ENCODE measurements at places on chromosomes 12 and 14.

DNA sequence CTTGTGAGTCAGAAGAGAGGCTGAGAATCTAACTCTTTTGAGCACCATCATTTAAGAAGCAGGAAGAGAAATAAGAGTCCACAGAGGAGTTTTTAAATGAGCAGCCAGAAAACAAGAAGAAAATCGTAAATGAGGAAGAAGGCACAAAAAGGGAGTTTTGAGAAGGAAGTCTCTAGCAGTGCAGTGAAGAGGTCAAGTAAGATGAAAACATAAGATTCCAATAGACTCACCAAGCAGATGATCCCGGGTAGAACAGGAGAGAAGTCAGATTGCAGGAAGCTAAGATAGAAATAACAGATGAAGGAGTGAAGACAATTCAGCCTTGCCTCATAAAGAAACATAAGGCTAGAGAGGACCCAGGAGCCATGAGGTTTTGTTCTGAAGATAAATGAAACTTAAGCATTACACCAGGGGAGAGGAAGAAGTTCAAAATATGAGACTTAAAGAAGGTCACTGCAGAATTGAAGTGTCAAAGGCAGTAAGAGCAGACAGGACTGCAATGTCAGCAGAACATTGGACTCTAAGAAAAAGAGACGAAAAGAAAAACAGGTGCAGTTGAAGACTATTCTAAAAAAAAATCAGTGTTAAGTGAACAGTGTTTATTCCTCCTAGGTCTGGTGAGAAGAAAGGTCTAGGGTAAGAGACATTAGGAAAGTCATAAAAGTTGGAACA is 229.0 kb downstream of the SEC23A start:
- peak; percentile 11 for DNase-seq

DNA sequence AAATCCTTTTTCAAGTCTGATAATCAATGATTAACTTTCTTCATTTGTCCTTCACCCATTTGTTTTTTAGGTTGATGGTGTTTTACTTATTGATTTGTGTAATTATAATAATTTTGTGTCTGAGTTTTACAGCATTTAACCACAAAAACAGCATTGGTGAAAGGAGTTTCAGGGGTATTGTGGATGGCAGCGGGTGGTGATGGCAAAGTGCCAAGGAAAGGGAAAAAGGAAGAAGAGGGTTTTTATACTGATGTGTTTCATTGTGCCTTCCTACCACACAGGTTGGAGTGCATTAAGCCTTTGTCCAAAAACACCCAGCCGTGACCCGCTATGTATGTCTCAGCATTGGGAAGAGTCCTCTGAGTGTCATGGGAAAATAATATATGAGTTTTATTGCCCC is 150.3 kb downstream of the DAD1 start:
- DNase-seq: peak; percentile 29

- DNase-seq: no peak
These were observed 103.2 kb upstream of the EVL start for GRCh38 chr14:99961826-99962518.

DNA sequence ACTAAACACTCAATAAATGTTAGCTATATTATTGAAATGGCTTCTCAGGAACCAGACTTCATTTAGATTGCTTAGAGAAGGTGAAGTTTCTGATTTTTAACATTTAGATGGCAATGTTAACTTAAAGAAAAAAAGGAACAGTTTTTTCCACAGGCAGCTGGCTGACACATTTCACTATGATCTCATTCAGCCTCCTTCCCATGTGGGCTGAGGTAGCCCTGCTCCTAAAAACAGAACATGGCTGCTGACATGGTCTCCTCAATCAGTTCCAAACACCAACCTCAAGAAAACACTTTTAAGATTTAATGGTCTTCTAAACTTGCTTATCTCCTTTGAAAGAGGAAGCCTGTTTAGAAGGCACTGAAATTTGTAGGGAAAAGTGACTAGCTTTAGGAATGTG is 23.8 kb downstream of the GNS start:
- DNase-seq: no peak

- DNase-seq: no peak
These were observed 398 bp upstream of the MSRB3 start for GRCh38 chr12:65277994-65278575.

GRCh38 chr14:104114421-104115130 is 23.8 kb upstream of the KIF26A start:
- DNase-seq: no peak

Measured in RPMI8226 (cell line).